Activated T-cell treated with anti-CD3 and anti-CD28 coated beads, Interleukin-2, amount 50 U/mL, for 72 hours (primary cell): ENCODE measurements at places on chromosomes 12 and 14.
A peak's percentile ranks its signal among the peaks of the same experiment; 100 is the strongest.

GRCh38 chr12:117985182-117985581 is 16.4 kb upstream of the KSR2 start:
- no peak for DNase-seq

GRCh38 chr12:121279071-121279375 is 17.5 kb downstream of the CAMKK2 start:
- no peak for DNase-seq

DNA sequence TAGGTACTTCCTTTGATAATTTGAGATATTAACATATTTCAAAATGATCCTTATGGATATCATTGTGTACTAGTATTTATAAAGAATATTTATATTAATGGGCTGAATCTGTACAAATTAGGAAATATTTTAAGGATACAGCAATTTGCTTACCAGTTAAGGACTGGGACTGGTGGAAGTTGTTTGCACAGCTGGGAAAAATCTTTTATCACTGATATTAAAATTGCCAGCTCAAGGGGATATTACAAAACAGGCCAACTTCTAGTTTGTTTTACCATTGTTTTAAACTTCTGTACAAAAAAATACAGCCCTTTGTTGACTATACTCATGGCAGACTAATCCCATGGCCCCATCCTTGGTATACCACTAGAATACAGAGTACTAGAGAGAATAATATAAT is 133.2 kb upstream of the DDHD1 start:
- DNase-seq = no peak

DNA sequence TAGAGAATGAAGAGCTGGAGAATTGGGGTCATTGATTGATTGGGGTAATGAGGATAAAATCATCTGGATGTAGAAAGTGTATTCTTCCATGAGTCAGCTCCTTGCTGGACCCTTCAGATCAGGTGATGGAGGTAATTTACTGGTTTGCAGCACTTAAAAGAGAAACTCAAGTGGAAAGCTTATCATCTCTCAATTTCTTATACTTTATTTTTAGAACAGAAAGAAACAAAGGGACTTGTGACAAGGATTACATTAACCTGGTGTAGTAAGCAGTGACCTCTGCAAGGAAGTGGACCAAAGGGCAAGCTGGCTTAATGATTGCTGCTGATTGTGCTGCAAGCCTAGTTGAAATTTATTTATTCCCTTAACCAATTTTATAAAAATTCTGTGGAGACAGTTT is 405.0 kb downstream of the TRHDE start:
- DNase-seq = no peak

GRCh38 chr12:105907982-105908381 is 230.8 kb downstream of the NUAK1 start:
- no peak for DNase-seq

GRCh38 chr12:123856681-123857080 is 94.6 kb downstream of the DNAH10 start:
- DNase-seq = no peak

DNA sequence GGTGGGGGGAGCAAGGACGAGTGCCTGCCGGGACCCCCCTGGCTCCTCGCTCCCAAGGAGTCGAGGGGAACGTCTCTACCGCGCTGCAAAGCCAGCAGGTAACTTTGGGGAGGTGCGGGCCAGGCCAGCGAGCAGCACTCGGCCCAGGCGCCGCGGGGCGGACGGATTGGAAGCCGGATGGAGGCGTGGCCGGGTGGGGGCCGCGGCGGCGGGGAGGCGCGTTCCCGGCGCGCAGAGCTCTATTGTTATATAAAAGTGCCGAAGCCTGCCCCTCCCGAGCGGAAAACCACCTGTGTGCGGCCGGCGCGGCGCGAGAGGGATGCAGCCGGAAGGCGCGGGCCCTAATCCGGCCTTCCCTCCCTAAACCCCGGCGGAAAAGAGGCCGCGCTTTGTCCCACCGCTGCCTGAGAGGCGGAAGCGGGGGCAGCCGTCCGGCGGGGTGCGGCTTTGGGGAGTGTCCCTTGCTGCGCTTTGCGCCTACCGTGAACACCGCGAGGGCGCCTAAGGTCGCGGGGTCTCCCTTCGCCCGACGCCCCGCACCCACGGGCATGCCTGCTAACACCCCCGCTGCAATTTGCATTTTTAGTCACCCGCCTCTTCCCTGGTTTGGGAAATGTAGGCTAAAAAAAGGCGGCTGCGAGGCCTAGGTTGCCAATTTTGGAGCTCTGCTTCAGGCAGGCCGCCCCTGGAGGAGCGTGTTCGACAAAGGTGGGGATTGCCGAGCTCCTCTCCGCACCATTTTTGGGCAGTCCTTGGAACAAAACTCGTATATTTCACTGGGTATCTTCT is 1.7 kb upstream of the DUSP6 start:
- peak; percentile 86 for DNase-seq

GRCh38 chr14:91417120-91417982 is at the start of gene CCDC88C:
TSS of gene CCDC88C (minus strand) at chr14:91417820. CDS start at chr14:91417690, 130 bp downstream.
- DNase-seq = peak; percentile 83

DNA sequence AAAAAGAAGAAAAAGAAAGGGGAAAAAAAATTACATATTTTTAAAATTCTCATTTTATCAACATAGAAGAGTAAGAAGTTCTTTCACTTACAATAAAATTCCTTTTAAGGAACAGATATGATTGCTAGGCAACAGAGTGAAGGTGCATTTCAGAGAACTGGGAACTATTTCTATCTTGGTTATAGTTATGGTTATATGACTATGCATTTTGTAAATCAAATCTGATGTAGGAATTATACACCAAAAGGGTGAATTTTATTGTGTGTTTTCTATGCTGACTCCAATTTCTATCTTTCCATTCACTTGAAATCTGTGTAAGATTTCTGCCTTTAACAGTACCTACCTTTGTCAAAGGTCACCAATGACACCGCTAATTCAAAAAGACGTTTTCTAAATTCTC is 50.1 kb downstream of the HNRNPC start:
- DNase-seq = no peak

DNA sequence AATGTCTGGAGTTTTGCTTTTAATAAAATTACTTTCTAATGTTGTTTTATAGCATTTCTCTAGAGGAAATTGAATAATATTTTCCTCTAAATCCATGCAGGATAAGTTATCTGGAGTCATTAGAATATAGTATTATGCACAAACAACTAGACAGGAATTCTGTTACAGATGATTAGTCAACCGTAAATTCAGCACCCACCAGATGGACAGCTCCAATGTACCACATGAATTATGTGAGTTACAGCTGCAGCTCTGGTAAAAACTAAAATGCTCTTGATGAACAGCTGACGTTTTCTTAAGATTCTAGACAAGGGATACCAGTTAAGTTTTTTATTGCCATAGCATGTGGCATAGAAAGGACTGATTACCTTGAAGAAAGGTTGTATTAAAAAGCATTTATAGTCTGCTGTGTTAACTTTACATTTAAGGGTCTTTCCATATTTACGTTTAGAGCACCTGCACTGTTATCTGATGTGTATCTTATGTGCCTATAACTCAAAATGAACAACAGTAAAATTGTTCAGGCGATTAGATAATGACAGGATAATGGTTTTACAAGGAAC is 321.4 kb upstream of the LRFN5 start:
- no peak for DNase-seq

DNA sequence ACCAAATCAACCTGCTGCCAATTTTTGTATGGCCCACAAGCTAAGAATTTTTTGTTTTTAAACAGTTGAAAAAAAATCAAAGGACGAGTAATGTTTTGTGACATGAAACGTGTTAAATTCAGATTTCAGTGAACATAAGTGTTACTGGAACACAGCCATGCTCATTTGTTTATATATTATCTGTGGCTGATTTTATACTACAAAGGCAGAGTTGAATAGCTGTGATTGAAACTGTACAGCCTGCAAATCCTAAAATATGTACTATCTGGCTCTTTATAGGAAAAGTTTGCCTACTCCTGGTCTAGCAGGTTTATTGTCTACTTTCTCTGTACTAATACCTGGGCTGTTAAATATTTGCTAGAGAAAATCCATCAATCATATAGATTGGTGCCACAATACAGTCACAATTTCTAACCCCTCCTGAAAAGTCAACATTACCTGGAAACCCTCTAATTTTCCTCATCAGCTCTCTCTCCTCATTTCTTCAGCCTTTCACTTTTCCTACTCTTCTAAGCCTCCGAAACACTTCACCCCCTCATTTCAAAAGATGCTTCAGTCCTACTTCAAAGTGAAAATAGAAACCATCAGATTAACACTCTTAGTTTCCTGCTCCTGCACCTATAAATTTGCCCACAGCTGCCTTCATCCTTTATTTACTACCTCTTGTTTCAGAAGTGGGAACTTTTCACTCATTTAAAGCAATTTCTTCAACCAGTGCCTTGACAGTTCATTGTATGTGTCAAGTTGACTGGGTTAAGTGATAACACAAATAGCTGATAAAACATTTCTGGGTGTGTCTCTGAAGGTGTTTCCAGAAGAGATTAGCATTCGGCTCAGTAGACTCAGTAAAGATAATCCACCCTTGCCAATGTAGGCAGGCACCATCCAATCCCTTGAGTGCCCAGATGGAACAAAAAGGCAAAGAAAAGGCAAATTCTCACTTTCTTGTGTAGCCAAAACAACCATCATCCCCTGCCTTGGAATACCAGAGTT is 18.0 kb upstream of the C2CD5 start:
- DNase-seq = no peak

- no peak for DNase-seq
Measured at GRCh38 chr14:50023671-50024490, 92.5 kb downstream of the VCPKMT start.

GRCh38 chr14:66652525-66653106 is 144.7 kb downstream of the GPHN start:
- DNase-seq = no peak

DNA sequence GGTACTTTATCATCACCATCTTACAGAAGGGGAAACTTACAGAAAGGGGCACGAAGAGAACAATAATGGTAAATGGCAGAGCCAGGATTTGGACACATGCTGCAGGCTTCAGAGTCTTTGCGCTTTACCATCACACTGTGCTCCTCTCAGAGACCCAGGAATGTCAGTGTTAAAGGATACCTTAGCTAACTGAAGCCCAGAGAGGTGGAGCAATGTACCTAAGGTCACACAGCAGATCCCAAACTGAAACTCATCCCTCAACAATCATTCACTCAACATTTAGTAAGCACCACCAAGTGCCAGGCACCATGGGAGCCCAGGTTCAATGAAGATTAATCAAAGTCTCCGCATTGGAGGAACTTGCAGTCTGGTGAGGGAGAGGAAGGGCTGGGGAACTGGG is 8.0 kb upstream of the KRT78 start:
- no peak for DNase-seq

DNA sequence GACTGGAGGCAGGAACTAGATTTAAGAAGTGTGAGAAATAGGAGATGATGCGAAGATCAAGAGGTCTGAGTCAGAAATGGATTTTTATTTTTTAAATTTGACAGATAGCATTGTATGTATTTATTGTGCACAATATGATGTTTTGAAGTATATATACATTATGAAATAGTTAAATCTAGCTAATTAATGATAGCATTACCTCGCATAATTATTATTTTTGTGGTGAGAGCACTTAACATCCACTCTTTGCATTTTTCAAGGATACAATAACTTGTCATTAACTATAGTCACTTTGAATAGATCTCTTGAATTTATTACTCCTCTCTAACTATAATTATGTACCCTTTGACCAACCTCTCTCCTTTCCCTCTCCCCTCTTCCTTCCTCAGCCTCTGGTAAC is 3.7 kb downstream of the SMOC1 start:
- no peak for DNase-seq

DNA sequence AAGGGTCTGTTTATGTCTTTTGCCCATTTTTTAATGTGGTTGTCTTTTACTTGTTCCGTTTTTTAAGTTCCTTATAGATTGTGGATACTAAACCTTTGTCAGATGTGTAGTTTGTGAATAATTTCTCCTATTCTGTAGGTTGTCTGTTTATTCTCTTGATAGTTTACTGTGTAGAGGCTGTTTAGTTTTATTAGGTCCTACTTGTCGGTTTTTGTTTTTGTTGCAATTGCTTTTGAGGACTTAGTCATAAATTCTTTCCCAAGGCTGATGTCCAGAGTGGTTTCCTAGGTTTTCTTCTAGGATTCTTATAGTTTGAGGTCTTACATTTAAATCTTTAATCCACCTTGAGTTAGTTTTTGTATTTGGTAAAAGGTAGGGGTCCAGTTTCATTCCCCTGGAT is 33.9 kb downstream of the SLC39A9 start:
- DNase-seq = no peak

DNA sequence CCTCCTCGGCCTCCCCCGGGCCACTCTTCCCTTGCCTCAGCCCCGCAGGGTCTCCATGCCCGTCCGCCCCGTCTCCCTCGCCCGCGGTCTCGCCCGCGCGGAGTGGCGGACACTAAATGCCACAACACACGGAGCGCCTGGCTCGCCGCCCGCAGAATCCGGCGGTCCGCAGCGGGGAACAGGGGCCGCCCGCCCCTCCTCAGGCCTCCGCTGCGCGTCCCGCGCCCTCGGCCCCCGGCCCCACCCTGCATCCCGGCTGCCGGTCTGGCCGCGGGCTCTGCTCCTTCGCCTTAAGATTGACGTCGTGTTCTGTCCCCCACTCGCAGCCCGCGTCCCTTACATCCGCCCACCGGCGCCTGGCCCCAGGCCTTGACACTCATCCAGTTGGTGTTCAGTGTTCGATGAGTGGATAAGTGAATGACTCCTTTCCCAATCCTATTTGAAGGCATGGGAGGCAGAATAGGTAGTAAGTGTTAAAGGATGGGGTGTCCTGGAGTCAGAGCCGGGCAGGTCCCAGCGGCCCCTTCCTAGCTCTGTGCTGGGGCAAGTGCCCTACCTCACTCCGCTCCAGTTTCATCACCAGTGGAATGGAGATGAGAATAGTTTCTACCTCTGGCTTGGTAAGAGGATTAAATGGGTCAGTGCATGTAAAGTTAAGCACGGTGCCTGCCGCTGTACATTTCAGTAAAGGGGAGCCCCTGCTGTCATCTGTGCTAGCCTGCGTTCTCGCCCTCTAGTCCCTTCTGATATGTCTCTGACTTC is 622 bp downstream of the TECPR2 start:
- DNase-seq = peak; percentile 50

DNA sequence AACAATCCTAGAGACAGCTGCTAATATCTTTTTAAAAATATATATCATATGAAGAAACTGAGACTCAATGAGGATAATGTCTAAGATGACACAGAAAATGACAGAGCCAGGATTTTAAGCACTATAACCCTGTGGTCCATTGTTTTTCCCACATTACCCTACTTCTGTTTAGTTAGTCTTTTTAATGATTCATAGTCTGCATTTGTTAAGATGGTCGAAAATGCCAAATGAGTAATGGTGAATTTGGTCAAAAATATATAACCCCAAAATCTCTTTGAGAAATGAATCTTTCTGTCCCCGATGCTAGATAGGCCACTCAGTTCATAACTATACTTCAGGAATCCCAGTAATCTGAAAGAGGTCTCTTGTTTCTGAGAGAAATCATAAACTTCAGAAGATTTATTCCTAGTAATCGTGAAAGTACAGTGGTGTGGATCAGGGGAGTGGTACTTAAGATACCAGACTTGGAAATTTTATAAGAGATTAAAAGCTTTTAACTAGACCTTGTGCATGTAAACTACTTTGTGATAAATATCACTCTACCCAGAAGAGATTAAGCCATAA is 10.8 kb downstream of the RTRAF start:
- DNase-seq = no peak
